ENCODE measurements at places on chromosomes 11 and 22. TPM values are rescaled to one million over a fixed set of nuclear protein-coding genes. Genes with fewer than 3 reads are reported as not detected.
A peak's percentile ranks its signal among the peaks of the same experiment; 100 is the strongest.

DNA sequence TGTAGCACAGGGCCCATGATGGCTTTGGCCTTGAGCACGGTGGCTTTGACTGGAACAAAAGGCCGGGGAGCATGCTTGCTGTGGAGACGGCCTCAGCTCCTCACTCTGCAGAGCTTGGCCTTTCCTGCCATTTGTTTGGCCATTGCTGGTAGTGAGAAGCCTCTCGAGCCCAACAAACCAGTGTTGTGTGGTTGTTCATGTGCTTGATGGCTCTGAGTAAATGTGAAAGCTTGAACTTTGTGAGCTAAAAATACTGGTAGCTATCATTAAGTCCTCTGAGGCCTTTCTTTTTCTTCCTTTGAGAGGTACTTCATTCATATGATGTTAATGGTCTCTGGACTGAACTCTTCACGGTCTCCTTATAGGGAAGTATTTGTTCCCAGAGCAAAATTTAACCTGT, 39.6 kb downstream of the NAT10 start:
- H3K4me3 ChIP-seq = no peak overlapping the region
- no peak overlapping the region for H3K27ac ChIP-seq
- H3K4me1 ChIP-seq = no peaks in the 10 kb centered on the region
- H3K27me3 ChIP-seq = no peaks in the 10 kb centered on the region
- no peak for DNase-seq

- no peak overlapping the region for H3K4me3 ChIP-seq
- H3K4me1 ChIP-seq = no peaks in the 10 kb centered on the region
- H3K36me3 ChIP-seq = no peaks in the 10 kb centered on the region
- no peak overlapping the region for H3K27ac ChIP-seq
These were observed 83.7 kb downstream of the EXT2 start for GRCh38 chr11:44179173-44179572.

GRCh38 chr22:25892678-25893077, 150.7 kb downstream of the MYO18B start:
- no peak for DNase-seq
- H3K27me3 ChIP-seq = no peaks in the 10 kb centered on the region
- no peaks in the 10 kb centered on the region for H3K4me1 ChIP-seq
- no peak overlapping the region for H3K27ac ChIP-seq
- H3K36me3 ChIP-seq = no peaks in the 10 kb centered on the region

DNA sequence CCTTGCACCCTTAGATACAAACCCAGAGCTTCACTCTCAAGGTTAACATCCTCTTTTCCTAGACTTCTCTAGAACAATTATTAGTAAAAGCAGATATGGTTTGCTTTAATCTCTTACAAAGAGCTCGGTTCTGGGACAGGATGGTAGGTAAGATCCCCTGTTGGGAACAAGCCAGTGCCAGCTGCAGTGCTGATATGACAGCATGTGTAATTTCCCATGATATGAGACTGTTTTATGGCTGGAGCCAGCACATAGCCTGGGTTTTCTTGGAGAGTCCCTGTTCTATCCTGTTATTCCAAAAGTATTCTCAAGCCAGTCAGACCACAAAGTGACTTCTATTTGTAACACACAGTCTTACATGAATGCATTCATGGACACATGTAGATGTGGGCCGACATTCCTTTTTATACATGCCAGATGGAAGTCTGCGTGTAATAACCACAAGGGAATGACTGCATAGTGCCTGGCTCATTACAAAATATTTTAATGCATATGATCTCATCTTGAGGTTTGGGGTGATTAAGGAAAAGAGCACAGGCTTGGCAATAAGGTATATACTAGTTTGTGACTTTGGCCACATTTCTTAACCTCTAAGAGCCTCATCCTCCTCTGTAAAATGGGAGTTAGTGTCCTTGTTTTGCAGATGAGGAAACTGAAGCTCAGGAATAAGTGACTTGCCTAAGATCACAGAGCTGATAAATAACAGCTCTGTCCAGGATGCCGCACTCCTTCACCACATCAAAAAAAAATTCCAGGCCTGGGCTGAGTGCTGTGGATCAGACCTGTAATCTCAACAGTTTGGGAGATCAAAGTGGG, 21.8 kb downstream of the CLMP start:
- no peak for DNase-seq
- no peaks in the 10 kb centered on the region for H3K27me3 ChIP-seq
- no peaks in the 10 kb centered on the region for H3K4me1 ChIP-seq
- no peak overlapping the region for H3K27ac ChIP-seq

- H3K27me3 ChIP-seq = no peaks in the 10 kb centered on the region
- no peak overlapping the region for H3K4me3 ChIP-seq
- peak; percentile 80 for DNase-seq
- no peaks in the 10 kb centered on the region for H3K36me3 ChIP-seq
- peak overlapping the region; percentile 62 for H3K27ac ChIP-seq
- H3K4me1 ChIP-seq = peaks cover 26% of the 10 kb centered on the region
These were observed 16.9 kb downstream of the MYRF start for GRCh38 chr11:61769169-61769920.

DNA sequence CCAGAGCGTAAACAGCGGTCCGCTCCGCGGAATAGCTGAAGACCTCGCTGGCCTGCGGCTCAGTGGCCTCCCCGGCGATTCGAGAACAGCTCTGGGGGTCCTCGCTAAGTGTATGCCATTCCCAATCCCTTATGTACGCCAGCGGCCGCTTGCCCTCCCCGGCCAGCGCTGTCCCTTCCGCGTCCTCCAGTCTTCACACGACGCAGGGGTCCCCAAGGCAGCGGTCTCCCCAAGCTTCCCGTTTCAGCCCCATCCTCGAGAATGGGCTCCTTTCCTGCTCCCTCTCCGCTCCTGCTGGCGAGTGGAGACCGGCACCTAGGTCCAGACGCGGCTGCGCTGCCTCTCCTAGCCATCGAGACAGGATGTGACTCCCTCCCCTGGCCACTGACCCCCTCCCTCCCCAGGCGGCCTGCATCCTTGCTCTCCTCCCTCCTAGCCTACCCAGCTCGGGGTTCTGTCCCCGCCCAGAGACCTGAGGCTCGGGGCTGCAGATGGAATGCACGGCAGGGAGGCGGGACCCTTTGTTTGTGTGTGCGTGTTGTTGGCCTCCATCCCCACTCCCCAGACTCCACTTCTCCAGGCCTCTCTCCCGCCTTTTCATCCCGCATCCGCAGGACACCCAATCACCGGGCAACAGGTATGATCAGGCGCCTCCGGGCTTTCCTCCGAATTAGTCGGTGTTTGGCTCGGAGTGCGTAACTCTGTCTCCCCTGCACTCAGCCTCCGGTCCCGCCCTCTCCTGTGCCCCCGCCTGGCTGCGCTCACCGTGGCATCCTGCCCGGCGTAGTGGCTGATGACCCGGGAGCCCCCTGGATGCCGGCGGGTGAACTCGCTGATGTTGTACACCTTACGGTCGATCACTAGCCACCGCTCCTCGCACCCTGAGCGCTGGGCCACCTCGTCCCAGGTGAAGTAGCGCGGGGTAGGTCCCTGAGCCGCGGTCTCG, 740 bp downstream of the FADS1 start:
- peaks cover 3% of the 10 kb centered on the region for H3K4me1 ChIP-seq
- no peaks in the 10 kb centered on the region for H3K27me3 ChIP-seq
- H3K27ac ChIP-seq = peak overlapping the region; percentile 69

The APLNR gene
- 6.9 TPM for total RNA-seq

The SLC25A17 gene
- total RNA-seq = 9.6 TPM

The IGSF9B gene
- 1.5 TPM for total RNA-seq

The MFRP gene
- not detected for total RNA-seq

The OR4A16 gene
- not detected for total RNA-seq

The MS4A1 gene
- not detected for total RNA-seq

The ANKK1 gene
- total RNA-seq = not detected

The ANGPTL5 gene
- total RNA-seq = not detected

The TPBGL gene
- total RNA-seq = 0.12 TPM
